NCI-H460 (cell line): ENCODE measurements at places on chromosomes 6 and 20.

DNA sequence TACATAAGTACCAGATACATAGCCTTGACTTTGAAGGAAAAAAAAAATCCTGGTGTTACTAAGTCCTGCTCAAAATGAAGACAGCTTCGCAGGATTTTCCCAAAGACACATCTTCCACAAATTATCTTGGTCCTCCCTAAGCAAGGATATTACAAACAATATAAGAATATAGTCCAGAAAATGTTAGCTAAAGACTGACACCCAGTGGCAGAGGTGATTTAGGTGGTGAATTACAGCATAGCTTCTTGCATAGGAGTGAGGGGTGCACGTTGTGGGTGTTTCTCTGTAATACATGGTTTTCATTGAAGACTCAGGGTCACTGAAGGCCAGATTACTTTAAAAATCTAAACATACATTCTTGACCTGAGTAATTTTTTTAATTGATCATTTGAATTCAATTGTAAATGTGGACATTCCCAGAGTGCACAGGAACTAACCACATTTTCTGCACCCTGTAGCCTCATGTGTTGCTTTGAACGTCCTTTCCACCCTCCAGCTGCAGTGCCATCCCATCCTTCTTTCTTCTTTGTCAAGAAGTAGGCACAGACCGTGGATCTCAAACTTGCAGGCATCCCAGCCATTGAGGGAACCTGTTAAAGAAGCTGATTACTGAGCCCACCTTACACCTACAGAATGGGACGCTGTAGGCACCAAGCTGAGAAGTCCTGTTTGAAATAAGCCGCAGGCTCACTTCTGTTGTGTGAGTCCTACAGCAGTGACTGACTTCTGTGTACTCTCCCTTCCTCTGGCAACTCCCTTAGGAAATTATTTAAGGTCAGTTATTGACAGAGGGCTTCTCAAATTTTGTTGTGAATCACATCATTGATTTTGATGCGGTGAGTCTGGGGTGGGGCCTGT lies 102.6 kb downstream of the PERP start:
- peak; percentile 32 for DNase-seq

DNA sequence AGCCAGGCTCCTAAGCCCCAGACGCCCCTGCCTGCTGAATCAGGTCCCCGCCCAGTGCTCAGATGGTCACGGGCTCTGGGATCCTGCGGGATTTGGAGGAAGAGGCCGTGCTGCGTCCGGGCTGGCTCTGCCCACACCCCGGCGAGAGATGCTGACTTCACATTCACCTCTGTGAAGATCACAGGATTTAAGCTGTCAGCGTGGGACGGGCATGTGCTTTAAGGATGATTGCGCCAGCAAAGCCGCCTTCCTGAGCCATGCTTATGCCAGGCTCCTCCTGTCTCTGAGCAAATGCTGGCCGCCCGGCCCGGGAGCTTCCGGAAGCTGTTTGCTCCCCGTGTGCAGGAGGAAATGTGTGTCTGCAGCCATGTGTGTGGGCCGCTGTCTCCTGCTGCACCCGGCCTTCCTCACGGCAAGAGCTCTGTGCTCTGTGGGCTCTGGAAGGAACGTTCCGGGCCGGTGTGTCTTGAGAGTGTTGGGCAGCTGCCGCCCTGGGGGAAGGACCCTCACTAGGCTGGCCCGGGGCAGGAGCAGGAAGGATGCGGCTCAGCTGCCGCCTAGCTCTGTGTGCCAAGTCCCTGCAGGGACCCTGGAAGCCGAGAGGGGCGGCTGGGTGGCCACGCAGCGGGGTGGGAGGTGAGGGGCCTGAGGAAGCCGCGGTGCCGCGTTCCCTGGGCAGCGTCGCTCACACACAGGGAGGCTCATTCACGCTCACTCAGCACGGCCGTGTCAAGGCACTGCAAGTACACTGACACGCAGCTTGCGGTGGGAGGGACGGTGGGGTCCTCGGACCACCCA lies 19.0 kb upstream of the BHLHE23 start:
- DNase-seq, result no peak

DNA sequence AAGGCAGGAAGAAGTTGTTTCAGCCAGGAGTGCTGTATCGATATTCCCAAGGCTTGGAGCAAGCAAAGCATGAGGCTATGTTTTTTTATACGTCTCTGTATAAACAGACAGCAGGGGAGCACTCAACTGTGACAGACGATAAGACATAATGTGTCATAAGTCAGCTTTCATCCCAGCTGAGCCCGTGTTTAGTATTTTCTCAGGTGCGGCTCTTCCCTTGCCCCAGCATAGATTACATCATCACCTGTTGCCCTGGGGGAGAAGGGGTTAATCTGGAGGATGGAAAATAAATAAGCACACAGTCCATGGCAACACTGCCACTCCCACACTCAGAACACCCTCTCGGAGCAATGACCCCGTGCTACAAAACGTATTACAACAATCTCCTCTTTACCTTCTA lies 22.1 kb upstream of the KCNK5 start:
- no peak for DNase-seq

DNA sequence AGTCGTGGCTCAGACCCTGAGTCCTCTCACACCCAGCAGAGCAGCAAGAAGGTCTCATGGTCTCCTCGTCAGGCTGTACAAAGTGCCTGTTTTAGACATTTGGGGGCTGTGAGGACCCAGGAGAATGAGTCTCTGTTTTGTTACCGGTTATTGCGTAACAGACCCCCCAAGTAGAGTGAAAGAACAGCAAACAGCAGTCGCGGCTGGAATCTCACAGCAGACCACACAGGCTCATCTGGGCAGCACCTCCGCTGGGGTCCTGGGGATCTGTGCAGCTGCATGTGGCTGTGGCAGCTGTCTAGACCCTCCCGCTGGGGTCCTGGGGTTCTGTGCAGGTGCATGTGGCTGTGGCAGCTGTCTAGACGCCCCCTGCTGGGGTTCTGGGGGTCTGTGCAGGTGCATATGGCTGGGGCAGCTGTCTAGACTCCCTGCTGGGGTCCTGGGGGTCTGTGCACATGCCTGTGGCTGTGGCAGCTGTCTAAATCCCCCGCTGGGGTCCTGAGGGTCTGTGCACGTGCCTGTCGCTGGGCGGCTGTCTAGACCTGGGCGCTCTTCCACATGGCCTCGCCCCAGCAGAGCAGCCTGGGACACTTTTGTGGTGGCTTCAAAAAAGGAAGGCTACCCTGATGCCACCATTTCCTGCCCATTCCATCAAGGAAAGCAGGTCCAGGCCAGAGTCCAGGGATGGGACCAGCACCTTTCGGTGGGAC lies 24.7 kb downstream of the ENTPD6 start:
- DNase-seq, result no peak

- no peak for DNase-seq
These were observed 103.2 kb upstream of the FOXP4 start for GRCh38 chr6:41442800-41443501.

- DNase-seq, result no peak
These were observed 29.7 kb upstream of the PI16 start for GRCh38 chr6:36924778-36925374.

GRCh38 chr6:43924222-43924702 lies 154.3 kb downstream of the VEGFA start:
- no peak for DNase-seq
